ENCODE measurements at places on chromosomes 3 and 15.

DNA sequence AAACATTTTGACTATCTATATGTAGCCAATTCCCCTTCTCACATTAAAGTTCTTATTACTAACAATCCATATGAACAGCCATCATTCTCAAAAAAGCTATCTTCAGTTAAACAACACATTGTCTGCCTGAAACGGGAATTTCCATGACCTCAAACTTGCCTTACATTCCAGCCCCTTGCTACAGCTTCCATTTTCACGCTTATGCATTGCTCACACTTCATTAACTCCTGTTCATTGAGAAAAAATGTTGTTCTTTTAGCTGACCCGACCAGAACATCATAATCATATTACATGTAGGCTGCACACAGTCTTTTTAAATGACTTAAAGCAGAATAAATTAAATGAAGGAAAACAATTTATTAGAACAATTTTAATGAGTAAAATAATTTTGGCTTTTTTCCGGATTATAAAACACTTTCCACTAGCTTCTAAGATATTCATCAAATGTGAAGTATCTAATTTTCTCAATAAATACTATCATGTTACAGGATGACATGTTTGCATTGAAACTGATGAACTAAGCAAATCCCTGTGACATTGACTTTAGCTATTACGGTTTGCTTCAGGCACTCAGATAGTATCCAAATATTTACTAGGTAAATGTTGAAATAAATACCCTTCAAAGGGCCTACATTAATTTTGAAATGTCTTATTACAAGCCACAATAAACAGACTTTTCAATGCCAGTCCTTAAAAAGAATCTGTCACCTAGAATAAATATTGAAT is 49.9 kb downstream of the P3H2 start:
- peak; percentile 6 for DNase-seq

DNA sequence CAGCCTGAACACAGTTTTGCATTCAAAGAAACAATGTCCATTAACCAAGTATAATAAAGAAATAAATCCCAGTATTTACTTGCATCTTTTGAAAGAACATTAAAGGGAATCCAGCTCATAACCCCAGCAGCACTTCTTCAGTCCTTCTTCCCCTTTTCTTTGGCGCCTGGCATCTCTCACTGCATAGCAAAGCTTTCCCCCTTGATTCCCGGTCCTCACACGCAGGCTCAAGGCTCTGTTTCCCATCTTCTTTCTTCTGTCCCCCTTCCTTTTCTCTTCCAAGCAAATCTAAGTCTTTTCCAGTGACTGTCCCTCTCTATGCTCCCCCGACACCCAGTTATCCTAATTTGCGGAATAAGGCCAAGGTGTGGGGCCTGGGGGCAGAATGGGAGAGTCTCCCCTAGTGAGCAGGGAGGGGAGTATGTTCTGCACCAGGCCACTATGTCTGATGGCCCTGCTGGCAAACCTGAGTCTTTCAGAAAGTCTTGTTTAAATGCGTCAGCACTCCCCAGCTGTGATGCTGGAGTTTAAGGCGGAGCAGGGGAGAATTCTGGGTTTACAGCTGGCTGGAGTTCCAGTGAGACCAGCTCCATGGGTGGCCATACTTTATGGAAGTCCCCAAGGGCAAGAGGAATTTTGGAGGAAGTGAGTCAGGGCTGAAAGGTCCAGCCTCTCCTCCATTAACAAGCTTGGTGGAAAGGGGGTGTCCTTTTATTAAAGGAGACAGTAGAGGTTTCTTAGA is 42.1 kb downstream of the GOLGA6A start:
- no peak for DNase-seq

DNA sequence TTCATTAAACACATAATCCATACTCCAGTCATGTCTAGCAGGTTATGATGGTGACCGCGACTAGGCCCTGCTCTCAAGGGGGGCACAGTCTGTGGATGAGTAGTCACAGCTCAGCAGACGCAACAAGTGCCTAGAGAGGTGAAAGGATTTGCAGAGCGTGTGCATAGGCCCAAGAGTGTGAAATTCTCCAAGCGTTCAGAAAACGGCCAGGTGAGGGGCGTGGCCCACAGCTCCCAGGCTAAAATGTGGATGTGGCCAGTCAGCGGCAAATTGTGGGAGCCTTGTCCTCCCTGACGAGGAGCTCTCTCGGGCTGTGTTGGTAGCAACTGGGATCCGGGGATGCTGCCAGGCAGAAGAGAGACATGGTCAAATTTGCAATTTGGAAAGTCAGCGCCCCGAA is 46.4 kb upstream of the TSEN2 start:
- DNase-seq: no peak

DNA sequence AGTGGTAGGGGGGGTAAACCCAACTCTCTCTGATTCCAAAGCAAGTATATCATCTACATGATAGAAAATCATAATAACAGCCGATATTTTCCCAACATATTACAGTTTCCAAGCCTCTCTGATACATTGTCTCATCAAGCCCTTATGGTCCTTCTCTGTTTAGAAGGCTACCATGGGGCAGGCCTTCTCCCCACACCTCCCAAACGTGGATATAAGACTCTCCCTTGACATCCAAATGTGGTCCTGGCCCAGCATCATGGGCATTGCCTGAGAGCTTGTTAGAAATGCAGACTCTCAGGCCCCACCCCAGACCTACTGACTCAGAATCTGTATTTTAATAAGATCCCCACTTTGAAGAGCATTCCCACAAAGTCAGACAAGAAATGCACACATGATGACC is 17.7 kb upstream of the CCR9 start:
- DNase-seq: no peak

- no peak for DNase-seq
These were observed 44.3 kb downstream of the P2RY1 start for GRCh38 chr3:152879130-152879789.

GRCh38 chr15:95698951-95699350 is 631.5 kb upstream of the NR2F2 start:
- no peak for DNase-seq

DNA sequence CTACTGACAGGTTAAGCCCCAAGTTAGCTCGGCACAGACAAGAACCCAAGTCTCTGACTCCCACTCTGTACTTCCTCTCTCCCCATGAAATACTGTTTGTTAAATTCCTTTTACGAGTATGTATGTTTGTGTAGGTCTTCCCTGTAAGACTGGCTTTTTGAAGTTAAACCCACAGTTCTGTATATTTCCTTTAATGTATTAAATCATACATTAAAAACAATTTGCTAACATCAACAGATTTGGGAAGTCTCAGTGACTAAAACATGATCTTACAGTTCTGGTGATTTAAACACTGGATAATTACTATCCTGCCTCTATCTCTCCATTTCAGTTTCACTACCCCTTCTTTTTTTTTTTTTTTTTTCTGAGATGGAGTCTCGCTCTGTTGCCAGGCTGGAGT is 4.4 kb downstream of the CMTM6 start:
- no peak for DNase-seq

DNA sequence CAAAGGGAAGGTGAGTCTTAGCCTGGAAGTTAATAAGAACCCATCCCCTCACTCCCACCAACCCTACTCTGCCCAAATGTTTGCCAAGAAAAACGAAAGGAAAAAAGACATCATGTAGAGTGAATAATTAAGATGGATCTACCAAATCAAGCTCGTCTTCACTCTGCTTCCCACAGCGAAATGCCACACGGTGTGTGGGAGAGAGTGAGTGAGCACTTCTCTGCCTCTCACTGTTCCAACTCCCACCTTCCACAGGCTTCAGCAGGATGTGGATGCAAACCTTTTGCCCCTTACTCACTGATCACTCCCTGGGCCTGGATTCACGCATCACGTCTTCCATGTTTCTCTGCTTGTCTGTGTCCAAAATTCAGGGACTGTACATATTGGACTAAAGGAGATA is 85.4 kb downstream of the WDR76 start:
- DNase-seq: no peak

GRCh38 chr3:73257186-73257585 is 195.7 kb downstream of the EBLN2 start:
- DNase-seq: no peak

GRCh38 chr15:100784493-100785180 is 95.0 kb upstream of the ALDH1A3 start:
- DNase-seq: no peak

DNA sequence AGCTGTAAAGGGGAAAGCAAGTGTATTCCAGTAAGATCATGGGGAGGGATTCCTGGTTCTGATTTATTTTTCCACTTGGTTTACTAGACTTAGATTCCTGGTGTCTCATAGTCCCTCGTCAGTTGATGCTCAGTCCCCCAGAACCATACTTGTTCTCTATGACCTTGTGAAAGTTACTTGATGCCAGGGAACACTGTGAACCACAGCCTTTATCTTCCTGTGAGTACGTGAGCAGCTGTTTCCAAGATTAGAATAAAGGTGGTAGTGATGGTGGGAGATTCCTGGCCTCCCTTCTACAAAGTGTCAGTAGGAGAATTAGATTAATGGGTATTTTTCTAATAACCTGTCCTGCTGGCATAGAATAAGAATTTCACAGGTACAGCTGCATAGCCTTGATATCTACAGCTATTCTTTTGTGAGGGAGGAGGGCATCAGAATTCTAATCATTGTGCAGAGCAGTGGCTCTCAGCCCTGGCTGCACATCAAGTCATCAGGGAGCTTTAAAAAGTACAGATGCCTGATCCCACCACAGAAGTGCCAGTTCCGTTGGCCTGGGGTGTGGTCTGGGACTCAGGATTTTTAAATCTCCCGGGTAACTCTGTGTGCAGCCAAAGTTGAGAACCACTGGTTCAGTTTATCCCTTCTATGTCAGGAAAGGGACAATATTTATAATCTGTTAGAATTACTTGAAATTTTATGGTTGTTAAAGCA is 20.0 kb downstream of the GPD1L start:
- no peak for DNase-seq

DNA sequence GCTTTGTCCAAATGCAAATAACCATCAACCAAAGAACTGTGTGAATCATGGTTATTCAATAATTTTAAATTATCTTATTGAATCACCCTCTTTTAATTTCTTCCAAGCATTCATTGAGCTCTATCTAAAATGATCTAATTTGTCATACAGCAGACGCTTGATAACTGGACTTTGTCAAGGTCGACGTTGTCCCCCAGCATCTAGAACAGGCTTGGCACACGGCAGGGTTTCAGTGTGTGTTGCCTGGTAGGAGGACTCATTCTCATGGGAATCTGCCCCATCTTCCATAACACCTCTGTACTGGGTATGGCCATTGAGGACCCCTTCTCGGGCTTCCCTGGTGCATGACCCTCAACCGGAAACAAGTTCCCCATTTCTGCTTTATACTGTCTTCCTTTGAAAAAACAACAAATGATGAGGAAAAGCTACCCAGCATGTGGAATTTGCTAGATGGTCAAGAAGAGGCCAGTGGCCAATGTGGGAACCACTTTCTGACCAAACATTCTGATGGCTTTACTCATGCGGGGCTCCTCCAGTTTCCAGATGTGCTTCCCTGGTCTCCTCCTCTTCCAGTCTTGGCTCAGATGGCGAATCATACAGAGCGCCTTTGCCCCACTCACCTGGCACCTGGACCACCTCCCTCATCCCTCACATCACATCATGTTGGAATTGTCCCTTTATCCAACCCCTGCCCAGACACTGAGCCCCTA is 41.7 kb upstream of the SEC22A start:
- DNase-seq: no peak

DNA sequence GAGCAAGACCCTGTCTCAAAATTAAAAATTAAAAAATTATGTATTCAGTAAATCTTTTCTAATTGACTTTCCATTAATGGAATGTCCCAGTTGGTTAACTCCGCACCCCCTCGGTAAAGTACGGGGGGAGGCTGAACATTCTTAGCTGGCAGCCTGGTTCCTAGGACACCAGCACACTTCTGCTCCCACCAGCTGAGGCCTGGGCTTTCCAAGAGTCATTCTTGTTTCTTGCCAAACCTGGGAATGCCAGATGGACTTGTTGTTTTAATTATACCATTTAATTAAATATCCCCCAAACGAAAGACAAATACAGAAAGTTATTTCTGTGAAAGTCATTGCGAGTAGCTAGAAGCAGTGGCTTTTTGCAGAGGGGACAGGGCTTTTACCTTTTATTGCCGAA is 179.4 kb downstream of the VGLL4 start:
- DNase-seq: no peak

- DNase-seq: no peak
These were observed 151.8 kb downstream of the LRRN1 start for GRCh38 chr3:3951071-3951470.

- DNase-seq: no peak
These were observed 353.2 kb upstream of the SOX2 start for GRCh38 chr3:181358562-181358961.

GRCh38 chr3:185207931-185208746 is 45.7 kb downstream of the EHHADH start:
- no peak for DNase-seq

GRCh38 chr3:13647298-13648059 is 98.6 kb downstream of the FBLN2 start:
- DNase-seq: no peak

DNA sequence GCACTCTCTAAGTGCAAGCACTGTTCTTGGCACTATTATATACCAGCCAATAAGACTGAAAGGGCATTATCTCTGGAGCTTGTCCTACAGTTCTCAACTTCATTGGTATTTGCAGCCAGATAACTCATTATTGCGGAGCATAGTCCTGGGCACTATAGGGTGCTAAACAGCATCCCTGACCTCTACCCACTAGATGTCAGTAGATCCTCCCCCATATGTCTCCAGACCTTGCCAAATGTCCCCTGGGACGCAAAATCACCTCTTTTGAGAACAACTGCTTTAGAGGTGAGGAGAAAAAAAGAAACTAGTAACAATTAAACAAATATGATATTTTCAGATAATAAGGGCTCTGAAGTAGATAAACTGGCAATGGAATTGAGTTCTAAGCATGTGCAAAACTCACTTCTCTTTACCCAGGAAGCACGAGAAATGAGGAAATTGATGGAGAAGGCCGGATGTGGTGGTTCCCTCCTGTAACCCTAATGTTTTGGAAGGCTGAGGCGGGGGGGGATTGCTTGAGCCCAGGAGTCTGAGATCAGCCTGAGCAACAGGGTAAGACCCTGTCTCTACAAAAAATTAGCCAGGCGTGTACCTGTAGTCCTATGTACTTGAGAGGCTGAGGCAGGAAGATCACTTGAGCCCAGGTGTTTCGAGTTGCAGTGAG is 61.4 kb downstream of the FRMD4B start:
- peak; percentile 7 for DNase-seq

- DNase-seq: no peak
These were observed 31.6 kb upstream of the SNRPA1 start for GRCh38 chr15:101326462-101327146.

DNA sequence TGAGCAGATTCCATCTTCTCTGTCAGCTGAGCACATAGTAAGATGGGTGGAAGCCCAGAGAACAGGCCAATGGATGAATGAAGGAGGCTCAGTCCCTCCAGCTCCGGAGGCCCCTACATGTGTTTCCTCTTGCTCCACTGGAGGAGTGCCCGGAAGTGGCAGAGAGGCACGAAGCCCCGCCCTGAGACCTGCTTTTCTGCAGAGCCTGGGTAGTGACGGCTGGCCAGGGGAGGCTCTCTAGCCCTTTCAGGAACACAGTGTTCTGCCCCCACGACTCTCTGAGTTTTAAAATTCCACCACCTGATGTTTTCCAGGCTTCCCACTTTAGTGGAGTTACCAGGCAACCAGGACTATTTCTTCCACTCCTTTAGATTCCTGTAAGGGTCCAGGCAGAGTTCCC is 149.4 kb upstream of the SLC6A11 start:
- no peak for DNase-seq

Data from HepG2 (cell line).